ENCODE measurements at places on chromosomes 2 and 18. TPM values are rescaled to one million over a fixed set of nuclear protein-coding genes. Genes with fewer than 3 reads are reported as not detected.

The STON1 gene
- total RNA-seq = 13.4 TPM

The CCDC141 gene
- 39.1 TPM for total RNA-seq

The MC5R gene
- total RNA-seq = not detected

The TEX44 gene
- not detected for total RNA-seq

The FRZB gene
- total RNA-seq = 38.0 TPM

The SLC40A1 gene
- total RNA-seq = 74.2 TPM

The DAPL1 gene
- 3.5 TPM for total RNA-seq

The SLC4A3 gene
- 1.5 TPM for total RNA-seq

The RMDN2 gene
- 10.9 TPM for total RNA-seq

The LIMS2 gene
- total RNA-seq = 15.0 TPM

The OTOS gene
- total RNA-seq = not detected

The MOB4 gene
- 53.4 TPM for total RNA-seq

The CYTIP gene
- 1.7 TPM for total RNA-seq

The RNF144A gene
- 25.5 TPM for total RNA-seq

The TUBA4A gene
- total RNA-seq = 76.1 TPM

The OXER1 gene
- 4.1 TPM for total RNA-seq

The CD207 gene
- not detected for total RNA-seq

The NR4A2 gene
- total RNA-seq = 4.3 TPM

The EFR3B gene
- total RNA-seq = 6.1 TPM

The ADCYAP1 gene
- total RNA-seq = 3.7 TPM

The TXNDC2 gene
- not detected for total RNA-seq

The BZW1 gene
- 246 TPM for total RNA-seq

The SALL3 gene
- total RNA-seq = not detected

The SP3 gene
- total RNA-seq = 203 TPM

The VSNL1 gene
- total RNA-seq = 20.6 TPM

The MTCL1 gene
- 36.9 TPM for total RNA-seq

The EGR4 gene
- total RNA-seq = not detected

The KCNF1 gene
- total RNA-seq = 1.3 TPM

The ANKRD30B gene
- total RNA-seq = not detected

The CRYGD gene
- total RNA-seq = not detected

The TFCP2L1 gene
- 5.8 TPM for total RNA-seq

The NOP58 gene
- 86.2 TPM for total RNA-seq

The GALNT14 gene
- 5.6 TPM for total RNA-seq

The RAD51AP2 gene
- total RNA-seq = 0.10 TPM

The SLC11A1 gene
- 6.8 TPM for total RNA-seq

The PLGLB1 gene
- total RNA-seq = 12.5 TPM

The UCN gene
- total RNA-seq = not detected

The APCDD1 gene
- total RNA-seq = 31.2 TPM

The TTN gene
- total RNA-seq = 5,137 TPM

The HOXD8 gene
- 2.7 TPM for total RNA-seq

The SKA1 gene
- total RNA-seq = 2.6 TPM

The INHA gene
- total RNA-seq = 1.5 TPM

The REG1A gene
- total RNA-seq = not detected

The SNORC gene
- 0.41 TPM for total RNA-seq

The B3GNT7 gene
- total RNA-seq = 2.8 TPM

The CGREF1 gene
- total RNA-seq = 1.6 TPM

The SH3RF3 gene
- total RNA-seq = 10.1 TPM

The UGT1A5 gene
- total RNA-seq = 0.51 TPM

The GAREM2 gene
- 1.8 TPM for total RNA-seq

The E2F6 gene
- 25.8 TPM for total RNA-seq

The MOCOS gene
- total RNA-seq = 0.31 TPM

The SLC16A14 gene
- 9.9 TPM for total RNA-seq

The CTDP1 gene
- 18.4 TPM for total RNA-seq
